Glomerular endothelial cell (primary cell): ENCODE measurements at places on chromosomes 12 and 14. TPM values are rescaled to one million over a fixed set of nuclear protein-coding genes. Genes with fewer than 3 reads are reported as not detected.

The LTB4R gene
- total RNA-seq: 5.3 and 7.9 TPM in 2 replicates

GRCh38 chr14:76432827-76433752 is 57.2 kb downstream of the ESRRB start:
- no peak for DNase-seq

The DEGS2 gene
- total RNA-seq: not detected in 2 replicates

DNA sequence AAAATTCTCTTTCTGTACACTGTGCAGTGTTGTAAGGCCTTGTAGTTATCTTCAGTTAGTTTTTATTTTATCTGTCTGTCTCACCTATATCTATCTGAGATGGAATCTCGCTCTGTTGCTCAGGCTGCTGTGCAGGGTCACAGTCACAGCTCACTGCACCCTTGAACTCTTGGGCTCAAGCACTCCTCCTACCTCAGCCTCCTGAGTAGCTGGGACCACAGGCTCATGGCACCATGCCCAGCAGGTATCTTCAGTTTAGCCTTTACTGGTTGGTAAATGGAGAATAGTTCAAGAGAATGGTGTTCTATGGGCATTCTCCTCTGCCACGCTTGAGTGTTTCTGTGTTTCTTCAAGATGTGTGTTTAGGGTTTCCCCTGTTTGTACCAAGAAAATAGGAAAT is 13.6 kb downstream of the TULP3 start:
- no peak for DNase-seq

- DNase-seq: peak; percentile 22
Observed at GRCh38 chr12:24948757-24949722, at the start of gene BCAT1. TSS of gene BCAT1 (minus strand) at chr12:24949101. CDS start at chr12:24948932, 169 bp downstream.

- no peak for DNase-seq
Observed at GRCh38 chr14:90510159-90510558, 113.3 kb downstream of the CALM1 start.

DNA sequence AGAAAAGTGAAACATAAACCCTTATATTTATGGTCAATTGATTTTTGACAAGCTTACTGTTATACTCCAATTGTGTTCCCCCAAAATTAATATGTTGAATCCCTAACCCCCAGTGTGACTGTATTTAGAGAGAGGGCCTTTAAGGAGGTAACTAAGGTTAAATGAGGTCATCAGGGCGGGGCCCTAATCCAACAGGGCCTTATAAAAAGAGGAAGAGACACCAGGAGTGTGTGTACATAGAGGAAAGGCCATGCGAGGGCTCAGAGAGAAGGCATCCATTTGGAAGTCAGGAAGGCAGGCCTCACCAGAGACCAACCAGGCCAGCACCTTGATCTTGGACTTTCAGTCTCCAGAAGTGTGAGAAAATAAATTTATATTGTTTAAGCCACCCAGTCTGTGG is 6.5 kb upstream of the VTI1B start:
- no peak for DNase-seq

DNA sequence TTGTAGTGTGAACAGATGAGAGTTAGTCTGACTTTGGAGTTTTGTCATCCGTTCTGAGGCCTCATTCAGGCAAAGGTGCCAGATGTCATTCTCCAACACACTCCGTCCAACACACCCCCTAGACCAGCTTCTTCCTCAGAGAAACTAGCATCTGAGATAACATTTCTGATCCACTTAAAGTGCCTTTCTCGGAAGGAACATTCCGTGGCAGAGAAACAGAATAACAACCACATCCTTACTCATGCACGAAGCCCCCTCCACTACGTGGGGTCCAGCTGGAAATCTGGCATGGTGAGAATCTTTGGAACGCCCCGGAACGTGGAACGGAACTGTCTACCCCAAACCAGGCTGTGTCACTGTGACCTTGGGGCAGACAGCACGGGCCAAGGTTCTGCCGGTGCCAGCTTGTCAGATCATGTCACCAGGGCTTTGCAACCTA is 17.0 kb upstream of the BCL7A start:
- no peak for DNase-seq

DNA sequence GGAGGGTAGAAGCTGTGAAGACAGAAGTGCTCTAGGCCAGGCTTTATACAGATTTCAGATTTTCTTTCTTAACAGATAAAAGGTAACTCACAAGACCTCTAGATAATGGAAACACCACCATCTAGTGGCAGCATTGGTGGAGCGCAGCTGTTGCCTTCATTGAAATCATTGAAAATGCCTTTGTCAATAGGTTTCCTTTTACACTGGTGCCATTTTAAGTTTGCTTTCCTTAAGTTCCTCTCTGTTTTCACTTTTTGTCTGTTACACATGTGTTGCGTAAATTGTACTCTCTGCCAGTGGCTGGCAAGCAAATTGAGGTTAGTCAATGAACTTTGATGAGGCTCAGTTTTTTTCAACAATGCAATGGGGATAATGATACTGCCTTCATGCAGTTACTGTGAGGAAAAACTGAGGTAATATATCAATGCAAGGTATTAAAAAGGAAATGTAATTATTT is 31.1 kb downstream of the ALDH1L2 start:
- DNase-seq: peak; percentile 67

DNA sequence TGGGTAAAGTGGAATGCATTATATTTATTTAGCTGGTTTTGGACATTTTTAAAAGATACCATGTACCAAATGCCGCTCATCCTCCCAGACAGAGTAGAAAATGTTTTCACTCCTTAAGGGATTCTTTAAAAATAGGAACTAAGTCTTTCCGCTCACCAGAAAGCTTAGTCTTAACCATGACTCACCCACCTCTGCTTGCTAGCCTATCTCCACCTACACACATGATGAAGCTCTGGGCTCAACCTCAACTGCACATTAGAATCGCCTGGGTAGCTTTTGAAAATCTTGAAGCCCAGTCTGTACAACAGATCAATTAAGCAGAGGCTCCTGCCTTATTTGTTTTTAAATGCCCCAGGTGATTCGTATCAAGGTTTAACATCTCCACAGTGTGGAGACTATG is 260.5 kb downstream of the NEDD1 start:
- DNase-seq: no peak

DNA sequence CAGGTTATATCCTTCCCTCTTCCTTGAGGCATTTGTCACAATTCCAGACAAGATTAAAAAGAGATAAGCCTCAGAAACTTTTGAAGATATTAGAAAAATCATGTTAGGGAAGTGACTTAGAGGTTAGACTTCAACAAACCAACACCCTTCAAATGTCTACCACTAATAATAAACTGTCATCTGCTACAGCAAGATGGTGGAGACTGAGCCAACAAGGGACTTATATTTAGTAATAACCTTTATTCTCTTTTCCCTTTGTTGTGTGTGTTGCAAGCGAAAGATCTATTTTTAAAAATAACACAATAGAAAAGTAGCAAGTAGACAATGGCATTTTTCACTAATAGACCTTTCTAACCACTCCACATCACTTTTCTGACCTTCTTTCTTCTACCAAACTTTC is 28.6 kb downstream of the PRICKLE1 start:
- no peak for DNase-seq

DNA sequence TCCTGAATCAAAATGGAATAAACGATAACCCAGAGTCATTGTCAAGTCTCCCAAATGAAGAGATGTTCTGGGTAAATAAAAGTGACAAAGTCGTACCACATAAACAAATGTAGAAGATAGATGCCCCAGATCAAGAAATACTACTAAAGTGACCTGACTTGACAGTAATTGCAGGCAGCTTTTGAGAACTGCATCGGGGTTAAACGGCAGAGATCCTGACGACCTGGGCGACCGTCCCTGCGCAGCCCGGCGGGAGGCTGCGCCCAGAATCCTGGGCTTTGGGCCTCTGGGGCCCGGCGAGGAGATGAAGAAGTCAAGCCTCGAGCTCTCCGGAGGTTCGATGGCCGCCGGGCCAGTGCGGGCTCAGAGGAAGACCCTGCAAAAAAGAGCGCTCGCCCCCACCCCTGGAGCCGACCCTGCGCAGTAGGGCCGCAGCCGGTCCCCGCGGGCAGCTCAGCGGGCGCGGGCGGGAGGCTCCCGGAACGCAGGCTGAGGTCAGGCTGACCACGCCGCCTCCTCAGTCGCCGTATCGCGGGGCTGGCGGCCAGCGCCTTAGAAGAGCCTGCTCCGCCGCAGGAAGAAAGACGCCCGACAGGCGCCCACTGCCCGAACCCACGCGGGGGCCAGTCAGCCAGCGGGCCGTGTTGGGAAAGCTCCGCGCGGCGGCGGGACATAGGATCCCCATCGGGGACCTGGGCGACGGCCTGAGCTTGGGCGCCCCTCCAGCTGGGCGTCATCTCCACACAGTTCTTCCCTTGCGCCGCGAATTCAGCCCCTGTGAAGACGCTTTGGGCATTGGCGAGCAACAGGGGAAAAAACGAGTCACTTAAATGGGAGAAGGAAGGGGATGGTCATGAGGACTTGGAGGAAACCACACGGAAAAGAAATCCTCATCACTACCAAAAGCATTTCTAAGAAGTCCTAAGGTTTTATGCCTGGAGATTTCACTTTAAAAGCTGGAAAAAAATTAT is 16.0 kb downstream of the NKX2-1 start:
- no peak for DNase-seq

The KRT82 gene
- not detected in 2 replicates for total RNA-seq

GRCh38 chr12:101116911-101117310 is 93.1 kb downstream of the SLC5A8 start:
- DNase-seq: no peak

DNA sequence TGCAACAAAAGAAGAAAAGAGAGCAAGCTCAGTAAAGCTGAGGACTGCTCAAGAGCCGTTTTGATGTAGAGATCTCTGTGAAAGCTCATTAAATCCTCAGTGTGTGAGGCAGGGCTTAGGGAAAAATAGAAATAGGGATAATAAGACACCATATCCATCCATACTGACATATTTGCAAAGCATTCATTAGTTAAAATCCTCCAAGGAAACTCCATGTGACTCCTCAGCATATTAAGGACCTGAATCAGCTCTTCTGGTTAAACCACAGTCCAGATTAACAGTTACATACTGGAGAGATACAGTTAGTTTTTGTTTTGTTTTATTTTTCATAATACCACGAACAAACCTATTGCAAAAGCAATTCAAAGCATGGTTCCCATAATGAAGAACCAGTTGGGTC is 288.2 kb downstream of the PAWR start:
- DNase-seq: no peak

GRCh38 chr14:61080591-61081010 is 99.6 kb downstream of the SLC38A6 start:
- no peak for DNase-seq

DNA sequence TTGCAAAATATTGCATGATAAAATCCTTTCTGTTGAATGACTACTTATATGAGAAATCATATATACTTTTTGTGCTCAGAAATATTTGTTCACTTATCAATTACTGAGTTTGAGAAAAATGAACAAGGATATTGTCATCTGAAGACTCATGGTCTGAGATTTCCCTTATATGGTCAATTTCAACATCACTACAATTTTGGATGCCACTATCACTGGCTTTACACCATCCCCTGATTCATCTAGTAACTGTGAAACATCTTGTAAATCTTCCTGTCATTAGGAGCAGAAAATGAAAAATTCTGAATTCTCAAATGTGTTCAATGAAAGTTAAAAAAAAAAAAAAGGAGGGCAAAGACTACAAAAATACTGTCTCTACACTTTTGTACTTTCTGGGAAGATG is 21.8 kb upstream of the GXYLT1 start:
- no peak for DNase-seq

The OR4N5 gene
- not detected in 2 replicates for total RNA-seq

The DLGAP5 gene
- 7.4 and 8.9 TPM in 2 replicates for total RNA-seq

The FGD4 gene
- total RNA-seq: 18.8 and 26.1 TPM in 2 replicates

DNA sequence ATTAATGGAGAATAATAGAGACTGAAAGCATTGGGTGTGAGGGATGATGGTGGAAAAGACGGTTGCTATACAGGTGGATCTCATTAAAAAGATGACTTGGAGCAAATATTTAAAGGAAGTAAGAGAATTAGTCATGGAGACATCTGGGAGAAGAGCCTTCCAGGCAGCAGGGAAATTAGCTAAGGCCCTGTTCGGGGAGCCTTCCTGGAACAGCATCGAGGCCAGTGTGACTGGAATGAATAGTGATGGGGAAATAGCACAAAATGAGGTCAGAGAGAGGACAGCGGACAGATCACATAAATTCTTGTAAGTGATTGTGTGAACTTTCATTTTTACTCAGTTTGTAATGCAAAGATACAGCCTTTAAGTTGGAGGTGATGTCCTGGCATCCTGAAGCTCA is 842.3 kb downstream of the SLC6A15 start:
- DNase-seq: no peak

- DNase-seq: no peak
Observed at GRCh38 chr14:43360239-43360638, 1146.8 kb downstream of the FSCB start.

DNA sequence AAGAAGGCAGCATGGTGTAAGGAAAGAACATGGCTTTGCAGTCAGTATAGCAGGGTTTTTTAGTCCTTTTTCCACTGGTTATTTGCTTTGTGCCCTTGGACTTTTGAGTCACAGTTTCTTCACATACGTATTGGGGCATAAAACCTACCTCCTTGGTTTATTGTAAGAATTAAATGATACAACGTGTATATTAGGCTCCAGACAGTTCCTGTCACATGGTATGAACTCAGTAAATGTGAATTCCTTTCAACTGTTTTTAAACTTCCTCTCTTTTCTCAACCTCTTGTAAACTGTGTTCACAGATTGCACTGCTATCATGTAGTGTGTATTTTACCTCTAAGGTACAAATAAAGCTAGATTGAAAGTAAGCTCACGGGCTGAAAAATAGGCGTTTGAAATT is 29.5 kb downstream of the MSRB3 start:
- DNase-seq: peak; percentile 52

The SOAT2 gene
- total RNA-seq: not detected in 2 replicates

GRCh38 chr12:57196956-57197355 is 19.6 kb upstream of the NXPH4 start:
- DNase-seq: no peak

- DNase-seq: no peak
Observed at GRCh38 chr12:114817571-114818425, 133.8 kb upstream of the TBX3 start.

DNA sequence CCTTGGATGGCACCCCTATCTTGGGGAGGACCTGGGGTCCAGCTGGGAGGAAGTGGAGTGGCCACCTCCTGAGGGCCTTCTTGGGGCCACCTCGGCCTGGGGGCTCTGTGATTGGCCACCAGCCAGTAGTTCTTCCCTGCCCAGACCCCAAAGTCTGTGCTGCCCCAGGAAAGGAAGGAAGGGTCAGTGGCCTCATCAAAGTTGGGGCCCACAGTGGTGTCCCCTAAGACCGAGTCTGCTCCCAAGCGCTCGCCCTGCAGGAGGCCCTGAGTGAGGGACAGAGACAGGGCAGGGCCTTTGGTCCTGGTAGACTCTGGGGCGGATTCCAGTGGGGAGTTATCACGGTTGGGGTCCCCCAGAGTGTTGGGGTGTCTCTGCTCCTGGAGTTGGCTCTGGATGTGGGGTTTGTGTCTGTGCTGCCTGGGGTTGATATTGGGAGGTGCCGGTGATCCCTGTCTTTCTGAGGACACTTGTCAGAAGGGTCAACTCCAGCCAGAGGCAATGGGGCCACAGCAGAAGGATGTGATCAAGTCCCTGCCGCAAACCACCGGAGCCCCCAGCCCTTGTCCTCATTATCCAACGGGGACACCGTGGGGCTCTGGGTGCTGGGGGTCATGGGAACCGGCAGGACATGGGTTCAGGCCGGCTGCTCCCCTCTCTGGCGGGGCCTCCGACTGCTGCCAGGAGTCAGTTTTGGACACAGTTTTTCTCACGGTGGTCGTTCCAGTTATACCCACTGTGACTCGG is 364.3 kb downstream of the TMEM121 start:
- DNase-seq: no peak

- no peak for DNase-seq
Observed at GRCh38 chr14:31388687-31389413, 31.5 kb downstream of the HEATR5A start.

GRCh38 chr14:55752580-55753390 is 172.8 kb downstream of the KTN1 start:
- DNase-seq: peak; percentile 66

GRCh38 chr12:104638218-104638850 is 181.6 kb downstream of the CHST11 start:
- no peak for DNase-seq
